ENCODE measurements at places on chromosomes 3 and 15. TPM values are rescaled to one million over a fixed set of nuclear protein-coding genes. Genes with fewer than 3 reads are reported as not detected.

OXTR gene
- 2.5 TPM for total RNA-seq

PPP2R3A gene
- 44.8 TPM for total RNA-seq

ABHD14A gene
- 23.2 TPM for total RNA-seq

FBXL22 gene
- 0.31 TPM for total RNA-seq

UPK1B gene
- not detected for total RNA-seq

LIPH gene
- not detected for total RNA-seq

ADAMTS17 gene
- total RNA-seq = 8.5 TPM

HDAC11 gene
- total RNA-seq = 14.7 TPM

ALDH1A2 gene
- 1.9 TPM for total RNA-seq

GPR176 gene
- 35.4 TPM for total RNA-seq

RBP2 gene
- total RNA-seq = not detected

SERPINI2 gene
- 2.2 TPM for total RNA-seq

PARP14 gene
- total RNA-seq = 8.8 TPM

PATL2 gene
- 3.4 TPM for total RNA-seq

BCL2A1 gene
- total RNA-seq = not detected

CCDC13 gene
- total RNA-seq = 2.8 TPM

ASB14 gene
- total RNA-seq = not detected

HDC gene
- not detected for total RNA-seq

RARRES1 gene
- total RNA-seq = 2.5 TPM

TMEM207 gene
- not detected for total RNA-seq

CKMT1B gene
- 11.9 TPM for total RNA-seq

TRH gene
- total RNA-seq = 1.6 TPM

PGBD4 gene
- 4.7 TPM for total RNA-seq

IGDCC3 gene
- total RNA-seq = 23.2 TPM

ZNF662 gene
- 35.7 TPM for total RNA-seq

CRBN gene
- total RNA-seq = 189 TPM

RBSN gene
- 62.9 TPM for total RNA-seq

FES gene
- 3.1 TPM for total RNA-seq

GOLGA8T gene
- 0.31 TPM for total RNA-seq

CAND2 gene
- 25.7 TPM for total RNA-seq

GOLGA6B gene
- not detected for total RNA-seq

HRG gene
- not detected for total RNA-seq

PRRT3 gene
- 4.1 TPM for total RNA-seq
